Right ventricle myocardium inferior (tissue), 1 donor: ENCODE measurements at places on chromosomes 16 and 17. TPM values are rescaled to one million over a fixed set of nuclear protein-coding genes. Genes with fewer than 3 reads are reported as not detected.

DNA sequence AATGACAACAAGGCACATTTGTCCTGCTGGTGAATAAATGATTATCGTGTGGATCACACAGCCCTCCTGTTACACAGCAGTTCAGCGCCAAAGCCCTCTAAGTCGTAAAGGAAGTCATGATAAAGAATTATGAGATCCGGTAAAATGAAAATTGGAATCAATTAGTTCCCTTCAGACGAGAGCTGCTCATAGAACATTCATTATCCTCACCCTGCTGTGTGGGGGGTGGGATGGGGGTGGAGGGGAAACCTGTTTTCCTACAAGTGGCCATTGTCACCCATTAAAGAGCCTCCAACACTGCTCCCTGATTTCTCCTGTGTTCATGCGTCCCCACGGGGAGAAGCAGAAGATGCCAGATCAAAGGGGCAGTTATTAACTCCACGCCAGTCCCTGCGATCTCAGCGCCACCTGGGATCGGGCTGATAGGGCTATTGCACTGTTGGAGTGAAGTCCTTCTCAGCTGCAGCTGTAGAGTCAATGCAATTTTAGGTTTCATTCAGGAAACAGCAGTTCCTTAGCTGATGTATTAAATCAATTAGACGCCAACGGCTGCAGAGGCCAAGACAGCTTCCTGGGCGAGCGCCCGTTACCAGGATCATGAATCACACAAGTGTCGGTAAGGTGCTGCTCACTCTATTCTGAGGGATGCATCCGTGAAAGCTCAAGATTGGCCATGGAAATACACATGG, 19.2 kb upstream of the CACNG4 start:
- no peak for DNase-seq

MIEN1 gene
- 49.4 TPM for total RNA-seq

DNA sequence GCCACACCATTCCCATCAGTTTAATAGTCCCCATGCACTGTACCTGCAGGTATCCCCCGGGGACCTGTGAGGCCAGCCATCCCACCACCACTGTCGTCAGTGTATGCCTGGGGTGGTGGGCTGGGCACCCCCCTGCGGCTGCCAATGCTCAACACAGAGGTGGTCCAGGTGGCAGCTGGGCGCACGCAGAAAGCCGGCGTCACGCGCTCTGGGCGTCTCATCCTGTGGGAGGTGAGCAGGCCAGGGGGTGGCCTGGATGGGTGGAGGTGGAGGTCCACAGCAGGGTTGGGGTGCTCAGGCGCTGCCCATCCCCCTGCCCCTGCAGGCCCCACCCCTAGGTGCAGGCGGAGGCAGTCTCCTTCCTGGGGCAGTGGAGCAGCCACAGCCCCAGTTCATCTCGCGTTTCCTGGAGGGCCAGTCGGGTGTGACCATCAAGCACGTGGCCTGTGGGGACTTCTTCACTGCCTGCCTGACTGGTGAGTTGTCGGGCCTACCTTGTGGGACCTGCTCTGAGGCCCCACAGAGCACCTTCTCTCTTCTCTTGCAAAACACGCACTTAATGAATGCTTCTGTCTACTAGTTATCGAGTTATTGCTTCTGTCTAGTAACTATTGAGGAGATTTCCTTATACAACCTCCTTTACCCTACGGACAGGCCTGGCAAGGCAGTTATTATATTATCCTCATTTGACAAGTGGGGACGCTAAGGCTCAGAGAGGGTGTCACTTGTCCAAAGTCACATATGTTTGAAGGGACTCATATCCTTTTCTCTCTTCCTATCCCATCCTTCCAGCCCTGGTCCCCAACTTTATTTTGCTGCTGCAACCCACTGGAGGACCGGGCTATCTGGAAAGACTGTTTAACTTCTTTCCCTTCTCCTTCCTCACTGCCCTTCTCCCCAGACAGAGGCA, 5.8 kb upstream of the TRAF4 start:
- DNase-seq: no peak

GRCh38 chr17:78173097-78173715, 4.8 kb downstream of the SYNGR2 start:
- DNase-seq: no peak

DNA sequence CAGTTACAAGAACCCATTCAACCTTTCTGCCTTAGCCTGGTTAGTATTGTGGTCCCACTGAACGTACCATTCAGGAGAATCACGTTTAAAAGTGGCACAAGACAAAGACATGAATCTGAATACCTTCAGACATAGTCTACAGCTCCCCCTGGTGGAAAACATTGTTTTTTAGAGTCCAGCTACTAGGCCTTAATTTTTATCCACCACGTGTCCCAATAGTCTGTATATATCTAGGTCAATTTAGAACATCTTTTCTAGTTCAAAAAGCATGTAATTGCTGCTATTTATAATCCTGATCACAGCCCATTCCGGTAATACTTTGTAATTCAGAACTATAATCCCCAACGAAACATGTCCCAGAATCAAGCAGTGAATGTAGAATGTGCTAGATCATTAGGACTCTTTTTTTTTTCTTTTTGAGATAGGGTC, 13.7 kb upstream of the GUCY2D start:
- no peak for DNase-seq

CCT6B gene
- 1.4 TPM for total RNA-seq

HEXD gene
- total RNA-seq: 14.4 TPM

MXRA7 gene
- 375 TPM for total RNA-seq

GGA3 gene
- 25.1 TPM for total RNA-seq

DNA sequence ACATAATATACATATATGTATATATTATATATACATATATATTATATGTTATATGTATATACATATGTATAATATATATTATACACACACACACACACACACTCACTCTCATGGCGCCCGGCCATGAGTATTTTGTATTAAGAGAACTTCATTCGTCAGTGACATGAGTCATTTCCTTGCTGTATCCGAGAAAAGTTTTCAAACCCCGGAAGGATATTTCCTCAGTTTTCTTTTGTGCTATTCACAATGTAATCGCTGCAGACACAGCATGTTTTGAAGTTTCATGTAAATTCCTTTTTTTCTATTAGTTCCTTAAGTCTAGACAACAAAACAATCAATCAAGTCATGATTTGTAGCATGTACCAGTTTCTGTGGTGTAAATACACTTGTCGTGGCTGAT, 33.3 kb downstream of the OR1D5 start:
- no peak for DNase-seq

KRTAP1-5 gene
- total RNA-seq: not detected

HIC1 gene
- 22.7 TPM for total RNA-seq

DNA sequence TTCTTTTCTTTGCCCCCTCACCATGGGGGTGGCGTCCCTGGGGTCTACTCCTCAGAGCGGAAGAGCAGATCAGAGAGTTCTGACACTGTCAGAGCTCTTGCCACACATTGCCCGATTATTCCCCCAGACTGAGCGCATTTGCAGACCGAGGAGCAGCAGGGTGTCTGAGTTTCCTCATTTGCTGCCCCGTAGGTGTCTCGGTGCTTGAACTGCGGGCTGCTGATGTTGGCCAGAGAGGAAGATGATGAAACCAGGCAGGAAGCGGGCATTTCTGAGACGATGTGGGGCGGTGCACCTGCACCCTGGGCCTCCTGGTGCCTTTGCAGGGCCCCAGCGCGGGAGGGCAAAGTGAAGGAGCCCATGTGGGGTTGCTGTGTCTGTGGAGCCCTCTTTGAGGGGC, 55.2 kb downstream of the ARSG start:
- peak; percentile 87 for DNase-seq
